ENCODE measurements at places on chromosomes 12 and 14.

DNA sequence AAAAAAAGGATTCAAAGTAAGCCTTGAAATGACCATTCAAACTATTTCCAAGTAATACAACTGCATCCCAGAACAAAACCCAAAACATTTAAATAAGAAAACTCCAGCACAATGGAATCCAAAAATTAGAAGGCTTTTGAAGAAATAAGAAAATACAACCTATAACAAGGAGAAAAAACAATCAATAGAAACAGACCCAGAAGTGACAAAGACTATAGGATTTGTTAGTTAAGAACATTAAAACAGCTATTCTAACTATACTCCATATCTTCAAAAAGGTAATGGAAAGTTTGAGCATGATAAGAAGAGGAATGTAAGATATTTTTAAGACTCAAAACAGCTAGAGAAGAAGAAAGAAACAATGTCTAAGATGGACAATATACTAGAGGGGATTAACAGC is 39.3 kb upstream of the SRP54 start:
- DNase-seq = no peak

GRCh38 chr12:5388581-5389535 is 43.0 kb upstream of the NTF3 start:
- no peak for DNase-seq

GRCh38 chr14:56243110-56243509 is 124.9 kb downstream of the PELI2 start:
- no peak for DNase-seq

GRCh38 chr12:79444089-79444488 is 246.7 kb downstream of the PAWR start:
- DNase-seq = no peak

GRCh38 chr14:98826618-98827017 is 445.4 kb downstream of the BCL11B start:
- no peak for DNase-seq

DNA sequence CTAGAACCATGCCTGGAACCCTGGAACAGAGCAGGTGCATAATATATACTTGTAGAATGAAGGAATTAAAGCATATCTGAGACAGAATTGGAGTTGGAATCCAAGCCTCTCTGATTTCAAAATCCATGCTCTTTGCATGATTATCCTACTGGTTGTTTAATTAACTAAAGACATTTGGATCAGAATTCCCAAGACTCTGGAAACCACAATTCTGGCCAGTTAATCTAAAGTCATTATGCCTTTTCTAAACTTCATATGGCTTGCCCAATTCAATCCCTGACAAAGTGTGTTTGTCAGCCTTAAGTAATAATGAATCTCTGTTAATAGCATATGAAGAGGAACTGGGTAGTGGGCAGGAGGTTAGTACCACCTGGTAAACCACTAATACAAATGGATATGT is 422.6 kb downstream of the ATP23 start:
- DNase-seq = no peak

DNA sequence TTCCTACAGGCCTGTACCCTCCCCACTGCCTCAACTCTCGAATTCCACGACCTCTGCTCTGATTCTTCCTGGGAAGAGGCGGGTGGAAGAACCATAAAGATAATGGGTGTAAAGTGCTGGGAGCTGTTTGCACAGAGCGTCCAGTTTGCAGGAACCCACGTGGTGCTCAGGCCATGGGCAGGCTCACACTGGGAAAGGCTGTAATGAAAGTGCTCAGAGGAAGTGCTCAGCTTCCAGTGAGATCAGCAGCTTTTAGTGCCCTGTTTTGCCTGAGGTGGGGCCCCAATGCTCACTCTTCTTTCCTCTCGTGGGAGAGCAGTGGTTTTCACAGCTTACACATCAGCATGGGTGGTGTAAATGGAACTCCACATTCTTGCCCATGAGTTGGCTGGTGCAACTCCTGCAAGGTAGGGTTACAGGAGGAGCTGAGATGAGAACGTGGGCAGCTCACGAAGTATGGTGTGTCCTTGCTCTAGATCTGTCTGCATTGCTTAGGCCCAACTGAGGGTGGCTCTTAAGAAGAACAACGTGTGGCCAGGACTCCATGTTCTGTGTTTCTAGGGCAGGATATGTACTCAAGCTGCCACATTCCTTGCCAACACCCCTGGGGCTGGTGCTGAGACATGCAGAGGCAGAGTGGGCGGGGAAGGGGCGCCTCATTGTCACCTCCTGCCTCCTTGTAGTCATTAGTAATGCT is 2.9 kb downstream of the TMEM63C start:
- no peak for DNase-seq

- no peak for DNase-seq
Observed at GRCh38 chr12:103334466-103334865, 161.3 kb downstream of the C12orf42 start.

GRCh38 chr14:23933108-23933741 is 20.3 kb upstream of the DHRS4 start:
- DNase-seq = no peak

- no peak for DNase-seq
Observed at GRCh38 chr12:124566997-124567672, at the start of gene NCOR2. TSS of gene NCOR2 (minus strand) at chr12:124567612. CDS start at chr12:124495251, 72,361 bp downstream.

DNA sequence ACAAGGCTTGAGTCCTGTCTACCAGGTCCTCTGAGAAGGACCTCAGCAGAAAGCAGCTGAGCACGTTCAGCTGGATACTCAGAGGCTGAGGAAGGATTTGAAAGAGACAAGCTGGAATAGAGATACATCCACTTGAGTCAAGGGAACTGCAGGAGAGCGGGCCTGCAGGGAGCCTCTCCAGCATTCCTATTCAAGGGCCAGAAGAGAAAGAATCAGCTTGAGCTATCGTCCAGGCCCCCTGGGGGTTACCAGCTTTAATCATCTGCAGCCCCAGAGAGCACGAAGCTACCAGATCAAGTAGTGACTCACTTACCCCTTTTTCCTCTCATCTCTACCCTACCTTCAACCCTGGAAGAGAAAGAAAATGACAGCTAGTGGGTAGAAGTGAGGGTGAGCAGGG is 80.9 kb downstream of the NDUFA12 start:
- DNase-seq = no peak

DNA sequence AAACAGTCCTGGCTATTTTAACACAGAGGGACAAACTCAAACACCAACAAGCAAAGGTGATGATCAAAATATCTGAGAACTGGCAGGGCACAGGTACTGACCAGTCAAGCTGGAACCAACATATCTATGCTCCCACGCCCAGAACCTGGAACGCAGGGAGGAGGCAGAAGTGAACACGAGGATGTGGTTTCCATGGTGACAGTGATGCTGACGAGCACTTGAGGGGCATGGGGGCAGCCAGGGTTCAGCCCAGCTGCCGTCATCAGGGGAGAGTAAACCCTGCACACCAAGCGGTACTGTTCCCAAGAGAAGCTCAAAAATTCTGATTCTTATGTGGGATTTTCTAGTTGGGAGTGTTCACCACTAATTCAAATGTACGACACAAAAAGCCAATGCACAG is 113.6 kb upstream of the SFSWAP start:
- DNase-seq = no peak

DNA sequence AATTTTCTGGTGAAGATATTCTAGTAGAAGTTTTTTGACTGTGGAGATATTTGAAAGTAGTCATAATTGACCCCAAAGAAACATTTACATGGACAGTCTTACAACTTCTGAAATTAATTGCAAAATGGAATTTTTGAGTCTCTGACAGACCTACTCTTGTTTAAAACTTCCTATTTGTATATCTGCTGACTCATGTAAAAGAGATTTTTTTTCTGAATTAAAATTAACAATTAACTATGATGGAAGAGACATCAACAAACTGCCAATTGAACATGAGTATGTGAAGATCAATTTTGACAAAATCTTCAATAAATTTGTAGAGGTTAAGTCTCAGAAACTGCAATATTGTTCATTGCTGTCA is 108.5 kb upstream of the MAX start:
- no peak for DNase-seq

DNA sequence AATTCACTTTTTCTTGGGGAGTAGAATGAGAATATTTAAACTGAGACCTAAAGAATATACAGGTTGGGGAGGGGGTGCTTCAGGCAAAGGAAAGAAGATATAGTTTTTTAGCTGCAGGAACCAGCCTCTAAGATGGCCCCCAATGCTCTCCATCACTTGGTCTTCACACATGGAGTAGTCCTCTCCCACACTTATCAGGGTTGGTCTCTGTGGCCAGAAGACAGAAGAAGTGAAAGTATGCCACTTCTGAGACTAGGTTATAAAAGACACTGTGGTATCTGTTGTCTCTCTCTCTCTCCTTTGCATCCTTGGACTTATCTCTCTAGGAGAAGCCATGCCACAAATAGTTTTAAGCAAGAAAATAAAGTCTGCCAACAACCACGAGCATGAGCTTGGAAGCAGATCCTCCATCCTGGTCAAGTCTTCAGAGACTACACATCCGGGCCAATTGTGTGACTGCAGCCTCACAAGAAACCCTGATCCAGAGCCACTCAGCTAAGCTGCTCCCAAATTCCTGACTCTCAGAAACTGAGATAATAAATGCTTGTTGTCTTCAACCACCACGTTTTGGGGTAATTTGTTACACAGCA is 18.0 kb downstream of the PUS7L start:
- DNase-seq = no peak

GRCh38 chr12:92007787-92008186 is 137.9 kb downstream of the BTG1 start:
- DNase-seq = no peak

DNA sequence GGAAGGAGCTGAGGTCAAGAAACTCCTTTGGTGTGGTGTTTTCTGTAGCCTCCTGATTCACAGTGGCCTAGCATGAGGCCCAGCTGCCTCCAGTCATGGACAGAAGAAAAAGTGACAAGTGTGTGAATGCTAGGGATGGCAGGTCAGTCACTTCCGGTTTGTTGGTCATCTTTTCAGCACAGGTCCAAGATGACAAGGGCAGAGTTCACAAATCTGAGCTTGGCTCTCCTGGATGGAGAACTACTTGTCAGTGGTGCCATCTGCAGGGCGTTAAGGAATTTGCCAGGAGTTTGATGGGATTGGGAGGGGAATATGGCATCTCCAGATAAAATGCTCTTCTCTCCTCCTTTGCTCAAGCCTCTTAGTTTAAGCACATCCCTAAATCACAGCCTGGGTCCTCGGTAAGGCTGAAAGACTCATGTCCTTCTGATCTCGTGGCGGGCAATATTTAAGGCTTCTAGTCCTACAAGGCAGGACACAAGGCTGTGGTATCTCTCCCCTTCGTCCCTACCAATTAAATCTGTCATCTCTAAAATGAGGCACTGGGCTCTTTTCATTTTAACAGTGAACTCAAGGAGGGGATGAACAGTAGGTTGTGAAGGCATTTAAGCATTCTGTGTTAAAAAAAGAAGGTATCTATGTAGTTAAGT is 10.0 kb downstream of the TUBA1B start:
- DNase-seq = no peak

- DNase-seq = no peak
Observed at GRCh38 chr12:99393763-99394162, 253.8 kb upstream of the GARIN6 start.

- no peak for DNase-seq
Observed at GRCh38 chr12:57905812-57906475, 35.4 kb upstream of the ATP23 start.

- no peak for DNase-seq
Observed at GRCh38 chr14:71508901-71509300, 423.3 kb upstream of the RGS6 start.

GRCh38 chr14:44962334-44963043 is 499 bp downstream of the TOGARAM1 start:
- DNase-seq = no peak

- DNase-seq = no peak
Observed at GRCh38 chr12:124369827-124370378, 75.0 kb downstream of the RFLNA start.

DNA sequence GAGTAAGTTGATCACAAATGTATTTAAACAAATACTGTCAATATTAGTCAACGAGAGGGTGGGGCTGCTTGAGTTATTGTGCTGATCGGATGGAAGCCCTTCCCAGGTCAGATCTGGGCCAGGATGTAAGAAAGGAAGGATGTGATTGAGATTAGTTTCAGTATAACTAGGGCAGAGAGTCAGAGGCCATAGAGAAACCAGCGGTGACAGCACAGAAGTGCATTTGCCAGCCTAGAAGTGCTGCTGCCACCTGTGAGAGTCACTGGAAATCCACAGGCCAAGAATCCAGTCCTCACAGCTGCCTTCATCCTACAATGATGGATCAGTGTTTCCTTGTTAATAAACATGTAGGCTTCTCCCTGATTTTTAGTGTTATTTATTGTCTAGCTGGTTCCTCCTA is 9.8 kb upstream of the FERMT2 start:
- DNase-seq = no peak

GRCh38 chr12:68505970-68506369 is 104.7 kb upstream of the RAP1B start:
- DNase-seq = no peak

- no peak for DNase-seq
Observed at GRCh38 chr14:89466944-89467343, 49.9 kb upstream of the FOXN3 start.

DNA sequence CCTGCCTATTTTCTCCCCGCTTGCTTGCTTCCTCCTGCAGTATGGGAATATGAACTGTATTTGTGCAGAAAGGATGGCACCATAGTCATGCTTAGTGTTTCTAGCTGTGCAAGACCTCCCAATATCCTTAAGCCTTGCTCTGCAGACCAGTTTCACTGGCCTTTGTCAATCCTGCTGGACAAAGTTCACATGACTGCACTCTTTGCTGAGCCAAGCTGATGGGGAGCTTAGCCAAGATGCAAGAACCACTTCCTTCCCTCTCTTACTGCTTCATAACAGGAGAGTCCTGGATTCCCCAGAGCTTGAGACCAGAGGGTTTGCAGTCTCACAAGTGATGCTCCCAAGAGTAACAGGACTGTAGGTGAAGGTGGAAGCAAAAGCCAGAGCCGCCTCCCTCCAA is 3.8 kb downstream of the ASIC1 start:
- DNase-seq = no peak

- DNase-seq = no peak
Observed at GRCh38 chr12:67790660-67791059, 142.1 kb downstream of the DYRK2 start.

DNA sequence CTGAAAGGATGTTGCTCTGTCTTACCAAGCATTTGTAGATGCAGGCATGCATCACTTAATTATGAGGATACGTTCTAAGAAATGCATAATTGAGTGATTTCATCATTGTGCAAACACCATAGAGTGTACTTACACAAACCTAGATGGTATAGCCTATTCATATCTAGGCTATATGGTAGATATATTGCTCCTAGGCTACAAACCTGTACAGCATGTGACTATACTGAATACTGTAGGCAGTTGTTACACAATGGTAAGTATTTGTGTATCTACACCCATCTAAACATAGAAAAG is 75.9 kb downstream of the IFT81 start:
- no peak for DNase-seq

DNA sequence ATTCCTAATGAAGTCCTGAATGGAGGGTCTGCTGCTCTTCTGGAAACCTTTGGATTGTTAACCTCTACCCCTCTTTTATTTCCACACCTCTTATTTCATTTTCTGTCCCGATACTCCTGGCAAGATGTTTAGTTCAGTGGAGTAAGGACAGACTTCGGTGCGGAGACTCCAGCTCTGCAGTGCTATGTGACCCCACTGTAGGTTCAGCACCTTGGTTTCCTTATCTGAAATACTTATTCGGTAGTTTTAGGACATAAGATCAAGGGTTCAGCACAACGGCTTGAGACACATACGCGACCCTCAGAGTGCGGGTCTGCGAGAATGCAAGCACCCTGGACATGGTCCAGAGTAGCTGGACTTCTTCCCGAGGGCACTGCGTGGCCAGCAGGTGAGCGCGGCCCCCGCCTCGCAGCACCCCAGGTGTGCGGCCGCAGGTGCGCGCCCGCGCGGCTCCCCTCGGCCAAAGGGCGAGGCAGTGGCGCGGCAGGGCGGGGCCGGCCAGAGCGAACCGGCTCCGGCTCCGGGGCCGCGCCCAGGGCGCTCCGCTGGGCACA is 465 bp upstream of the FGD4 start:
- no peak for DNase-seq

- DNase-seq = no peak
Observed at GRCh38 chr14:94884616-94885230, 114.8 kb upstream of the GSC start.

All from AG04449 (cell line).